ENCODE measurements at places on chromosomes 3 and 15. TPM values are rescaled to one million over a fixed set of nuclear protein-coding genes. Genes with fewer than 3 reads are reported as not detected.

The GOLGA6L1 gene
- total RNA-seq: not detected

The SLC24A1 gene
- 4.3 TPM for total RNA-seq

The HTR3E gene
- total RNA-seq: not detected

The PP2D1 gene
- not detected for total RNA-seq

The TTC23 gene
- total RNA-seq: 11.1 TPM

The GOLGA6B gene
- total RNA-seq: not detected

The ACKR2 gene
- total RNA-seq: not detected

The TRAT1 gene
- not detected for total RNA-seq

The RGMA gene
- total RNA-seq: 0.19 TPM

The B2M gene
- 399 TPM for total RNA-seq

The DNAH1 gene
- total RNA-seq: 1.1 TPM

The SAMMSON gene
- total RNA-seq: not detected

The TPM1 gene
- 502 TPM for total RNA-seq

The MIX23 gene
- total RNA-seq: 71.8 TPM

The WDR72 gene
- total RNA-seq: 5.5 TPM

The RFT1 gene
- 27.7 TPM for total RNA-seq
